Calu3 (cell line): ENCODE measurements at places on chromosomes 2 and 18.

DNA sequence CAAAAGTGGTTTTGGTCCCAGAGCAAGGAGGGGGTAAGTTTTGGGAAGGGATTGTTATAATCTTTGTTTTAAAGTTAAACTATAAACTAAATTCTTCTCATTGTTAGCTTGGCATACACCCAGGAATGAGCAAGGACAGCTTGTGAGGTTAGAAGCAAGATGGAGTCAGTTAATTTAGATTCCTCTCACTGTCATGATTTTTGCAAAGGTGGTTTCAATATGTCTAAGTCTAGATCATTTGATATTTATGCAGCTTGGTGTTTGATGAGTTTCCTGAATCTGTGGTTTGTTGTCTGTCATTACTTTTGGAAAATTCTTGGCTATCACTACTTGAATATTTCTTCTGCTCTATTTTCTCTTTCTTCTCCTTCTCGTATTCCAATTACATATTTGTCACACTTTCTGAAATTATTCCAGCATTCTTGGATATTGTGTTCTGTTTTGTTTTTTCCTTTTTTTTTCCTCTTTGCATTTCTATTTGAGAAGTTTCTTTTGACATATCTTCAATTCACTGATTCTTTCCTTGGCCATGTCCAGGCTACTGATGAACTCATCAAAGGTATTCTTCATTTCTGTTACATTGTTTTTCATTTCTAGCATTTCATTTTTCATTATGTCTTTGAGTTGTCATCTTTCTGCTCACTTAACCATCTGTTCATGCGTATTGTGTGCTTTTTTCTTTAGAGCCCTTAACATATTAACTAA is 5.1 kb downstream of the SP140 start:
- peak overlapping the region; percentile 66 for H3K27ac ChIP-seq
- DNase-seq = no peak
- H3K27me3 ChIP-seq = no peaks in the 10 kb centered on the region
- H3K4me3 ChIP-seq = peak overlapping the region; percentile 31
- peaks cover 10% of the 10 kb centered on the region for H3K36me3 ChIP-seq
- H3K4me1 ChIP-seq = peaks cover 46% of the 10 kb centered on the region

DNA sequence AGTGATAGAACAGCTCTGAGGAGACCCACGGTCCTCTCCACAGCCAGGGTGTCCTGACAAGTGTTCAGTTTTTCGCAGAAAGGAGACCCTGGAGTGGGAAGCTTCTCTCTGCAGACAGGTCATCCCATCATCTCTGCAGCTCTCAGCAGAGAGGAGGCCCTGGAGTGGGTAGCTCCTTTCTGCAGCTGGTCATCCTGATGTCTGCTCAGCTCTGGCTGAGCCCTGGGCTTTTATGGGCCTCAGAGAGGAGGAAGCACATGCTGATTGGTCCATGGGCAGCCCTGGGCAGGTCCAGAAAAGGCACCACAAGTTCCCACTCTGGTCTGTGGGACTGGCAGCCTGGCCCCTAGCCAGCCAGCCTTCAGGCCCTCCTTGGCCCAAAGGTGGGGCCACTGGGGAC is 72.3 kb upstream of the ST3GAL5 start:
- H3K4me1 ChIP-seq = peaks cover 19% of the 10 kb centered on the region
- no peak for DNase-seq
- H3K27me3 ChIP-seq = no peaks in the 10 kb centered on the region
- H3K36me3 ChIP-seq = no peaks in the 10 kb centered on the region
- H3K27ac ChIP-seq = no peak overlapping the region
- H3K4me3 ChIP-seq = no peak overlapping the region

DNA sequence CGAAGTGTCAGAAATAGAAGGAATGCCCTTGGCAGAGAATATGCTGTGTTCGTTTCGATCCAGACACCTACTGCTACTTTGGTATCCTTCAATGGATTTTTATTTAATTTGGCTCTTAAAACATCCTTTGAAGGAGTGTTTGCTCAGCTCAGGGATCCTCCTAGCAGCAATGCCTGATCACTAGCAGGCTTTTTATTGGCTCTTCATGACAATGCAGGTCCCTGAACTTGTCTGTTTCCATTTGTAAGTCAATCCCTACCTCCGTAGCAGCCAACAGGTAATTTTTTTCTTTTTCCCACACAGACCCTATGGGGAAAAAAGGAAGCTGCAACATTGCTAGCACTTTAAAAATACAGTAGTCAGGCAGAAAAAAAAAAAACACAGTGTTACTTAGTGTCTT is 366.2 kb upstream of the LRRTM1 start:
- H3K4me1 ChIP-seq = no peaks in the 10 kb centered on the region
- H3K36me3 ChIP-seq = no peaks in the 10 kb centered on the region
- no peak for DNase-seq
- H3K4me3 ChIP-seq = no peak overlapping the region
- H3K27me3 ChIP-seq = no peaks in the 10 kb centered on the region
- H3K27ac ChIP-seq = no peak overlapping the region

GRCh38 chr2:145159676-145160075 is 639.8 kb upstream of the ZEB2 start:
- no peaks in the 10 kb centered on the region for H3K36me3 ChIP-seq
- no peak overlapping the region for H3K27ac ChIP-seq
- no peak for DNase-seq
- H3K4me1 ChIP-seq = no peaks in the 10 kb centered on the region
- H3K4me3 ChIP-seq = no peak overlapping the region

GRCh38 chr2:223835701-223836532 is 1.5 kb downstream of the AP1S3 start:
- peak overlapping the region; percentile 88 for H3K4me3 ChIP-seq
- peaks cover 69% of the 10 kb centered on the region for H3K36me3 ChIP-seq
- peak overlapping the region; percentile 80 for H3K27ac ChIP-seq
- peaks cover 41% of the 10 kb centered on the region for H3K4me1 ChIP-seq
- no peaks in the 10 kb centered on the region for H3K27me3 ChIP-seq

GRCh38 chr2:206127656-206128055 is 31.6 kb downstream of the NDUFS1 start:
- no peaks in the 10 kb centered on the region for H3K4me1 ChIP-seq
- H3K36me3 ChIP-seq = peaks cover 40% of the 10 kb centered on the region
- DNase-seq = no peak
- H3K27ac ChIP-seq = no peak overlapping the region
- no peaks in the 10 kb centered on the region for H3K27me3 ChIP-seq

- no peak overlapping the region for H3K27ac ChIP-seq
- no peaks in the 10 kb centered on the region for H3K4me1 ChIP-seq
- DNase-seq = no peak
- no peak overlapping the region for H3K4me3 ChIP-seq
- no peaks in the 10 kb centered on the region for H3K27me3 ChIP-seq
Observed at GRCh38 chr18:191725-192124, 33.4 kb downstream of the USP14 start.

DNA sequence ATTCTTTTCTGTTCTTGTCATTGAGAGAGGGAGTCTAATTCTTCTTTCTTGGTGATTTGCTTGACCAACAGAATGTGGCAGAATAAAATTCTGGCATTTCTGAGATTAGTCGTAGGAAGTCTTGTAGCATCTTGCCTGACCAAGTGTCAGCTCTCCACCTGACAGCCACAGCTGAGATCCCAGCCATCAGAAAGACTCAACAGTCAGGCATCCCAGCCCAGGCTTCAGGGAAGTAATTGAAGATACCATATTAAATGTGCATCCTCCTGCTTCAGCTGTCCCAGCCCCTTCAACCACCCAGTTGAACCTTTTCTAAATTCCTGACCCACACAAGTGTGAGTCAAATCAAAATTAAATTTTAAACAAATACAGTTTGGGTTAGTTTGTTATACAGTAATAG is 208.3 kb downstream of the PIK3C3 start:
- no peak overlapping the region for H3K4me3 ChIP-seq
- no peak for DNase-seq
- no peak overlapping the region for H3K27ac ChIP-seq
- H3K36me3 ChIP-seq = no peaks in the 10 kb centered on the region
- no peaks in the 10 kb centered on the region for H3K27me3 ChIP-seq

GRCh38 chr2:74525717-74526648 is at the start of gene DQX1:
Gene DQX1, minus strand, starts transcription at chr2:74526231. Its CDS starts 502 bp downstream, at chr2:74525729.
- H3K27me3 ChIP-seq = peaks cover 18% of the 10 kb centered on the region
- H3K4me3 ChIP-seq = no peak within 1 kb of the TSS
- H3K36me3 ChIP-seq = peaks cover 47% of the 10 kb centered on the region
- DNase-seq = no peak
- H3K4me1 ChIP-seq = peaks cover 17% of the 10 kb centered on the region

GRCh38 chr2:128504246-128505149 is 185.8 kb upstream of the HS6ST1 start:
- H3K27me3 ChIP-seq = no peaks in the 10 kb centered on the region
- DNase-seq = no peak
- H3K4me3 ChIP-seq = no peak overlapping the region
- no peaks in the 10 kb centered on the region for H3K4me1 ChIP-seq
- H3K36me3 ChIP-seq = no peaks in the 10 kb centered on the region
- H3K27ac ChIP-seq = no peak overlapping the region

DNA sequence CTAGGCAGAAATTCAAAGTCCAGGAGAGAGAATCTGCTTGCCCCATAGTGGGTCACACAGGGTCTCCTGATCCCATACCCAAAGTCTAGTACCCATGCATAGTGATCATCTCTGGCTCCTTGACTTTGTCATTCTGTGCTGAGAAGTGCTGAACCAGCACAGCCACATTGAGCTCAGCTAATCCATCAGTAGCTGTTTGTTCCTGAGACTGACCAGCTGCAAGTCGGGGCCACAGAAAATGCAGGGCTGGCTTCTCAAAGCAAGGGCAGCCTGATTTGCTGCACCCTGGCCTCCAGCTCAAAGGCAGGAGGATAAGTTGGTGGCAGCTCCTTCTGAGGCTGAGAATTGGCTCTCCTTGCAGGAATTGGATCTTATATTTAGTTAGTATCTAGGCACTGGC is 72.2 kb downstream of the LYPD1 start:
- H3K4me1 ChIP-seq = peaks cover 9% of the 10 kb centered on the region
- no peak overlapping the region for H3K4me3 ChIP-seq
- no peak for DNase-seq
- no peak overlapping the region for H3K27ac ChIP-seq

GRCh38 chr2:17309741-17310339 is 208.4 kb downstream of the RAD51AP2 start:
- DNase-seq = peak; percentile 64
- no peak overlapping the region for H3K4me3 ChIP-seq
- H3K27me3 ChIP-seq = peaks cover 20% of the 10 kb centered on the region
- no peaks in the 10 kb centered on the region for H3K36me3 ChIP-seq
- H3K4me1 ChIP-seq = no peaks in the 10 kb centered on the region

- no peak overlapping the region for H3K4me3 ChIP-seq
- H3K27ac ChIP-seq = no peak overlapping the region
- no peaks in the 10 kb centered on the region for H3K27me3 ChIP-seq
Observed at GRCh38 chr18:76134628-76135027, 360.4 kb downstream of the ZNF516 start.

- H3K4me3 ChIP-seq = no peak overlapping the region
- H3K27ac ChIP-seq = no peak overlapping the region
- peaks cover 15% of the 10 kb centered on the region for H3K27me3 ChIP-seq
- DNase-seq = no peak
- no peaks in the 10 kb centered on the region for H3K36me3 ChIP-seq
Observed at GRCh38 chr2:46857871-46858701, 57.5 kb downstream of the MCFD2 start.
